Stimulated activated CD8-positive, alpha-beta memory T cell treated with anti-CD3 and anti-CD28 coated beads, Interleukin-2, amount 100 ng/mL, for 1 hour (primary cell): ENCODE measurements at places on chromosomes 2 and 18.

DNA sequence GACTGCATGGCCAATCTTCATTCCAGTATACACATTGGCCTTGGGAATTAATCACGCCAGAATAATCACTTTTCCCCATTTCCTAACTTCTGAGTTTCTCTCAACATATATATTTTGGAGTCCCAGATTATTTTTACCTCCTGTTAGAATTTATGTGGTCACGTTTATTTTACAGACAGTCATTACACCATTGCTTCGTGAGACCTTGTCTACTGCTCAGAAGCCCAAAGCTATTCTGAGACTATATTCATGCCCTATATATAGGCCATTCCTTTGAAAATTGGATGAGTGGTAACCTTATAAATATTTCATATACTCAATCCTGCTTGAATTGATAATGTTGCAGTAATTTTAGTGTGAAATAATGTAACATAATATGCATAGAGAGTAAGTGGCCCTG is 610.0 kb upstream of the CDH2 start:
- no peak for DNase-seq

DNA sequence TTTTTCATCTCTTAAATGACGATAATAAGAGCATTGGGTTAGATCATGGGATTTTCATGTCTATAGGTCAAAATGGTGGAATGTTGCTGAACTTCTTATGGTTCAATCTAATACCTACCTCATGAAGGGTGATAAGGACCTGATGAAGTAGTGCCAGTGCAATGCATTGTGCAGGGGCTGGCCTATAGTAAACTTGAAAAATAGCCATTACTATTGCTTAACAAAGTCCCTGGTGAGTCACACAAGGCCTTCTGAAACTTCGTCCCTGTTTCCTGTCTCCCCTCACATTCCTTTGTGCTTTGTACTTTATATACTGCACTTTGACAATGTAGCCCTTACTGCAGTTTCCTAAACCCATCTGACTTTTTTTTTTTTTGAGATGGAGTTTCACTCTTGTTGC is 515.9 kb downstream of the SLC4A3 start:
- no peak for DNase-seq

DNA sequence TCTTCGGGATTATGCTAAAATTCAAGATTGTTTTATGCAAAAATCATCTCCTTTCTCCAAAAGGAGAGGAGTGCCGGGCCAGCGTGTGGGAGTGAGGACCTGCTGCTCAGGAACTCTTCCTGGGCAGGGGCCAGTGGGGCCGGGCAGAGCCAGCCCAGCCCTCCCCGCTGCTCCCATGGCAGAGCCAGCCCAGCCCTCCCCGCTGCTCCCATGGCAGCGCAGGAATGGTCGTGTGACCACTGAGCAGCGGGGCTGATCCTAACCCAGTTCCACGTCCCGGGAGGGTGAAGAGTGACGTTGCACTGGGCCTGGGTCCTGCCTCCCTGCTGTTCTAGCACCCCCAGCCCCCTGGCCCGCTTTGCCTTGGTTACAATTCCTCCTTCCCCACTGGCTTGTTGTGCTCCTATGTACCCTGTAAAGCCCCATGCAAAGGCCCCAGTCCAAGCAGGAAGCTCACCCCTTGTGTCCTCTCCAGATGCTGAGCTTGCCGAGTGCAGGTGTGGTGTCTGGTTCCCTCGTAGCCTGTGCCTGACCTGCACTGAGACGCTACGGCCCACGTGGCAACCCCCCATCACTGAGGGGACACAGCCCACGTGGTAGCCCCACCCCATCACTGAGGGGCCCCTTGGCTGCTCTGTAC is 11.4 kb upstream of the NEU4 start:
- DNase-seq = no peak

DNA sequence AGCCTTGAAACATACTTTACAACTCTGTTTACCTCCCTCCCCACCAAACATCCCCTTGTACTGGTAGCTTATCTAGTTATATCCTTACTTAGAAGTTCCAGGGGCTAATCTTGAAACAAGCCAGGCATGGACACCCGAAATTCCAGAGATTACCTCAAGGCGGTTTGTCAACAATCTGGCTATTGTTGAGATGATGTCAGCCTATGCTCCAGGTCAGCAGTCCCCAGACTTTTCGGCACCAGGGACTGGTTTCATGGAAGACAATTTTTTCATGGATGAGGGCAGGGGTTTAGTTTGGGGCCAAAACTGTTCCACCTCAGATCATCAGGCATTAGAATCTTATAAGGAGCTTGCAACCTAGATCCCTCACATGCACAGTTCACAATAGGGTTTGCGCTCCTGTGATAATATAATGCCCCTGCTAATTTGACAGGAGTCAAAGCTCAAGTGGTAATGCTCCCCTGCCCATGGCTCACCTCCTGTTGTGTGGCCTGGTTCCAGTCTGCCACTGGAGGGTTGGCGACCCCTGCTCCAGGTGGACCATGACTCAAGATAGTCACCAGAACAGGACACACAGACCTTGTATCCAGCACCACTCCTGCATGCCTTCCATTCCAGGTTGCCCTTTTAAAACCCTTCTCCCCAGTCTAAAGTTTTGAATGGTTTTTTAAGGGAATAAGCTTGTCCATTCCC is 171.2 kb downstream of the SPAG16 start:
- no peak for DNase-seq

DNA sequence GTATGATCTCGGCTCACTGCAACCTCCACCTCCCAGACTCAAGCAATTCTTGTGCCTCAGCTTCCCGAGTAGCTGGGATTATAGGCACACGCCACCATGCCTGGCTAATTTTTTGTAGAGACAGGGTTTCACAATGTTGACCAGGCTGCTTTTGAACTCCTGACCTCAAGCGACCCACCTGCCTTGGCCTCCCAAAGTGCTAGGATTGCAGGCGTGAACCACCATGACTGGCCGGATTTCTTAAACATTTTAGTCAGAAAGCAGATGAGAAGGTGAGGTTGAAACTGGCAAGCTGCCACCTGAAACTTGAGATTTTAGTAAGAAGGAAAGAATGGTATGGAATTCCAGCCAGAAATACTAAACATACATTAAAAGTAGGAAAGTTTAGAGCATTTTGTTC is 31.9 kb downstream of the KLHL23 start:
- DNase-seq = no peak

DNA sequence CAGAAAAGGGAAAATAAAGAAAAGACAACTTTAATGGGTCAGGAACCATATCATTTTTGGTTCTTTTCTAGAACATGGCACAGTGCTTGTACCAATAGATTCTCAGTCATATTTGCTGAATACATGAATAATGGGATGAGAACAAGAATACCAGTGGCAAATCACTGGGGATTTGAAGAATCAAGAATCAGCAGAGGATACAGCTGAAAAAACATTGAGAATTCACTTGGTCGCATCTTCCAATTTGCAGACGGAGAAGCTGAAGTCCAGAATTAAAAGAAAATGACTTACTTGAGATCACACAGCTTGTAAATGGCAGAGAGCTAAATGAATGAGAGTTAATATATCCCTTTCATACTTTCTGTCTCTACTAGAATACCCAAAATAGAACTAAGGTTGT is 362.2 kb downstream of the RAD51AP2 start:
- no peak for DNase-seq

DNA sequence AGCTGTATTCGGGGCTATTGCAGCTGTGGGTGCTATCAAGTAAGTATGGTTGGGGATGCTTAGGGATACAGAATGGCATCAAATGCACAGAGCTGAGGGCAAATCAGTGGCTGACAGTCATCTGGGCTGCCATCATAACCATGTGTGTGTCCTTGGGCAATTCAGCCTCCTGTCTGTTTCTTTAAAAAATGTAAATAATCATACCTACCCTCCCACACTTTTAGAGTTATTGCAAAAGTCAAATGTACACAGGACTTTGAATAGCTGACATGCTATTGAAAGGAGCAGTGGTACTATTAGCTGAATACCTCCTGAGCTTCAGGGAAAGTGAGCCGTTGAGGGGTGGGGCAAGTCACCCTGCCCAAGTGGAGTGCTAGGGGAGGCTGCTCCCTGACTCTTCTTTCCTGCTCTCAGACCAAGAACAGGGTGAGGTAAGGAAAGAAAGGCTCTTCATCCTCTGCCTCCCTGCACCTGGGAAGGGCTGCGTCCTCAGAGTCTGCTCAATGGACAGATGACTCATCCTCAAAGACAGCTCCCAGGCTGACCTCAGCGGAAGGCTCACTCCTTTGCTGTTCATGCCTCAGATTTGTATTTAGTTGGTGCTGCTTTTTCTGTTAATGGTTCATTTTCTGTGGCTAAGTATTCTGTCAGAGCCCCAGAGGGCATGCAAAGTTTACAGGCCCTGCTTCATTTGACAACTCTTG is 54.9 kb upstream of the BZW1 start:
- DNase-seq = no peak

- no peak for DNase-seq
These were observed 133.4 kb downstream of the ZNF407 start for GRCh38 chr18:74731097-74731496.

- no peak for DNase-seq
These were observed 37.0 kb downstream of the KLHL14 start for GRCh38 chr18:32735781-32736180.

DNA sequence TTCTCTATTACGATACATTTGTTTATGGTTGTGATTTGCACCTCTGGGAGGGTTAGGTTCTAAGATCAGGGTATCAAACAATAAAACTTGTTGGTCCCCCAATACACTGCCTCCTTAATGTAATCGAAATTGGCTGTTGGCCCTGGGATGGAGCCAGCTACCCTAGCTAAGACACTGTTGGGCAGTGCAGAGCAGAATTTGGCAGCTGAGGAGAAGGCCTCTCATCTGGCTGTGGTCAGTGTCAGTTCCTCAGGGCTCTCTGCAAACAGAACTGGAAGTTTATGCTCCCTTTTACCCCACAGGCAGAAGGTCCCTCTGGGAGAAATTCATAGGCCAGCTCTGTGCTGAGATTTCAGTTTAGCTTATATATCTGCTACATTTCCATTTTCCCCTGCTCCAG is 8.6 kb upstream of the HAAO start:
- DNase-seq = no peak

DNA sequence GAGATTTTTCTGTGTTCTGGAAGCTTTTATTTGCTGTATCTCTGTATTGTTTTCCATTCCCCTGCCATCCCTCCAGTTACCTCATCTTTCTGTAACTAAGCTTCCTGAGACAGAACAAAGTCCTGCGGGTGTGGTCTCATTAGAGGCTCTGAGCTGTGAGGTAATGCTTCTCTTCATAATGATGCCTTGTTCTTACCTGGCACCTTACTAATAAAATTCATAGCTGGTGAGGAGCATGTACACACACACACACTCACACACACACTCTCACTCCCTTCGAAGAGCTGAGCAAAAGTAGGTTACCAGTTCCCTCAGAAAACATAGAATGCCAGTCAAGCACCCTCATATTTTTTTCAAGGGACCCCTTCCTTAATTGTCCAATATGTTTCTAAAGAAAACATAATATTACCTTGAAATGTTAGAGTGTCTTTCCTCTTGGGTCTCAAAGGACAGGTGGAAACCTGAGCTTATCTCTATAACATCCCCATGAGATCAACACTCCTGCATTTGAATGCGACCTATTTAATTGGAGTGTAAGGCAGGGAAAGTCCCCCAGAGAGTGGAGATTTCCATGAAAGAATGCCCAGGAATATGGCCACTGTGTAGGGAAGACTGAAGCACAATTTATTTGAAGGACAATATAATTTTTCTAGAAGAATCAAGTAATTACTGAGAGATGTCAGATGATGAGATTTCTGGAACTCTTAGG is 161.6 kb upstream of the NCK2 start:
- DNase-seq = no peak

DNA sequence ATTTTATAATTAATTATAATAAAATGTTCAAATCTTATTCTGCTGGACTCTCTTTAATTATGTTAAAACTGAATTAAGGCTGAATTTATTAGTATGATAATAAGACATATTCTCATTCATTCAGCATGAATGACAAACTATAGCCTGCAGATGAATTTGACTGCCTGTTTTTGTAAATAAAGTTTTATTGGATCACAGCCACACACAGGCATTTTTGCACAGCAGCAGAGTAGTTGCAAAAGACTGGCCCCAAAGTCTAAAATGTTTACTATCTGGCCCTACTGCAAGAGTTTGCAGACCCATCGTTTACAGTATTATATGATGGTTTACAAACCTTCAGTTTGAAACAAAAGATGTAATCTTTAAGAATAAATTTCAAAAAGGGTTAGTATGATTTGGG is 58.6 kb downstream of the RMDN2 start:
- DNase-seq = no peak
